Activated naive CD4-positive, alpha-beta T cell treated with anti-CD3 and anti-CD28 coated beads, Interleukin-2, amount 50 U/mL, for 16 hours (primary cell): ENCODE measurements at places on chromosomes 1 and 21.

DNA sequence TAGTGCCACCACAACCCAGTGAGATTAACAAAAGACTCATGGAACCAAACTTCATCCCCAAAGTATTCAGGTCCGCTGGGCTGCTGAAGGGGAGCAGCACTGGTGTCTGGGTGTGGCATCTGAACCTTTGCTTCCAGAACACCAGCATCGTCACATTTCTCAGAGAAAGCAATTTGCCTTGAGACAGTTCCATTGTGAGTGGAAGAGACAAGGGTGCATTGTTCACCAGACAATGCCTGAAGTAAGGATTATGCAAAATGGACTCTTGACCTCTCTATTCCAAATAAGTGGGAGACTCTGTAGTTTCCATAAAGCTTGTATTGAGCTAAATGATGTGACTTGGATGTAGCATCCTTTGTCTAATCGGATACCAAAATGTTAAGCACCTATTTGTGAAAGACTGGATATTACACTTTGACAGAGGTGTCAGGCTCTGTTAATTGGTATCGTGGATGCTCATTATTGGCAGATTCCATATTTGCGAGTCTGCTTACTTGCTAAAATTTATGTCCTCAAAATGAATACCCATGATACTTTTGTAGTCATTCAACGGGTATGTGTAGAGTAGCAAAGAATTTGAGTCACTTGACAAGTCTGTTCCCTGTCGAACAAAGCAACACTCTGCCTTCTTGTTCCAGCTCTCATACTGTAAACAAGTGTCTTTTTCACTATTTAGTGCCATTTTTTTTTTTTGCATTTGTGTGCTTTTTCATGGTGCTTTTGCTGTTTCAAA is 75.6 kb downstream of the MRPS6 start:
- no peak for DNase-seq

- DNase-seq = no peak
These were observed 150.6 kb upstream of the ZC3H12A start for GRCh38 chr1:37323486-37324377.

DNA sequence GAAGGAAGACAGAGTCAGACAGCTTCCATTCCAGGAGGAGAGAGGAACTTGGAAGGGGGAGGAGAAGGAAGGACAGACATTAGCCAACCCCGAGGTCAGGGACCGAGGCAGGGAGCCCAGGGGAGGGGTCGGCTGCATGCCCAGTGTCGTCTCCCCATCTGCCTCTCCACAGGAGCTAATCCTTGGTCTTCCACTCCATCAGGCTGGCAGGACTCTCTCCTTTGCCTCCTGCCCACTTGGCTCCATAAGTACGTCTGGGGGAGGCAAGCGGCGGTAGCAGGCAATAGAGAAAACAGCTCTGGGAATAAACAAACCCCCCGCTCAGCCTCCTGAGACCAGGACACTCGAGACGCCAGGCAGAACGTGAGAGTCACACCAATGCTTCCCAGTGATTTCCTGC is 71.3 kb downstream of the GRIK3 start:
- no peak for DNase-seq

DNA sequence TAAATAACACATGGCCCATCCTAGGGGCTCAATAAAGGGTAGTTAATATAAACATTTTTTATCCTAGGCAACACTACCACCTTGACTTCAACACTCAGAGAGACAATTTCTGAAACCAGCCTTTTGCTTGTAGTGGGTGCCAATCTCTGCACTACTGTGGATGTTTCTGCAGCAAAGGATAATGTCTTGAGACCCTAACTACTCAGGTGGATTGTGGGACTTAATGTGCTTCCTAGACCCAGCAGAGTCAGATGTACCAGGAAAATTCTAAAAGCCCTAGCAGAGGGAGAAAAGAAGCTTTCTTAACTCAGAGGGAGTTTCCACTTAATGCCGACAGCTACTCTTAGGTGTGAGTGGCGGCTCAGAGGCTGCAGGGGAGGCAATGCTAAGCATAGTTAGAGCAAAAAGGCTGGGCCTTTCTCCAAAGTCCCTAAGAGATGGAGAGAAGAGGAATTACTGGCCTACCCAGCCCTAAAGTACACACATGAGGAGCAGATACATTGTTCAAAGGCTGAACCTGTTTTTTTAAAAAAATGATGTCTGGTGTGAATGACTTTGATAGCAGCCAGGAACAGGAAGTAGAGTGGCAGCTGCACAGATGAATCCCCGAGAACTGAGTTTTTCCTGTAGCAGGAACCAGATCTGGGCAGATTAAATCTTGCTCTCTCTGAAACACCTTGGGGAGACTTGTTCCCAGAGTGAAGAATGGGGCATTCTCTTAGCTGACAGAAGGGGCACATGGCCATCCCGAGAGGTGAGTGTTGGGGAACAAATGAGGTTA is 33.5 kb upstream of the ABCD3 start:
- DNase-seq = no peak

DNA sequence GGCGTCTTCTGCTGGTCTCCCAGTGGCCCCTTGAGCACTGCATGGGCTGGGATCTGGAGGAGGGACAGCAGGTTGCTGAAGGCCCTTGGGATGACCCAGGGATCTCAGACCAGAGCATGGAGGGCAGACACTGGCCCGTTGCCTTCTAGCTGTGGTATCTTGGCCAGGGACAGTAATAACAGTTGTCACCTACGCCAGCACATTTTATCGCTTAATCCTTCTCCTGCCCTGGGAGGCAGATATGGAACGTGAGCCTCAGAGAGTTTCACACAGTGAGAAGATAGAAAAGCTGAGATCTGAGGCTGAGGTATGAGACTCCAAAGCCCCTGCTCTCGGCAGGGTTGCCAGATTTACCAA is 40.1 kb upstream of the RD3 start:
- DNase-seq = no peak

- no peak for DNase-seq
These were observed 36.2 kb upstream of the KLHDC7A start for GRCh38 chr1:18444563-18444962.
